GF-D8 (cell line): ENCODE measurements at places on chromosomes 2 and 18.

- no peak for DNase-seq
Measured at GRCh38 chr2:134244086-134244485, 9.8 kb upstream of the MGAT5 start.

- no peak for DNase-seq
Measured at GRCh38 chr2:196274387-196274809, 103.0 kb upstream of the STK17B start.

DNA sequence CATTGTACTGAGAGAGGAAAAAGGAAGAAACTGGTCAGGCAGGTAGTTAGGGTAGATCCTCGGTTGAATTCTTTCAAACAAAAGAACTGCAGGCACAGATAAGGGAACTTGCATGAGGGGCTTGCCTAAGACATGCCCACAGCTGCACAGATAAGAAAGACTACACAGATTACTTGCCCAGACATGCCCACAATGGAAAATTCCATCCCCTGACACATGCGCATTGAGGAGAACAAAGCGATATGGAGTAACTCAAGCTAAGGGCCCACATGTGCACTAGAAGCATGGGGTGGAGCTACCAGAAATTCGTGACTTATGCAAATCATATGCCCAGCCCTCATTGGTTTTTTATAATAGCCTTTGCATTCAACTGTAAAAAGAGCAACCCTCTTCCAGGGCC is 181.3 kb upstream of the ZNF521 start:
- DNase-seq, result no peak

GRCh38 chr2:42053791-42054701 is 6.2 kb downstream of the PKDCC start:
- no peak for DNase-seq

DNA sequence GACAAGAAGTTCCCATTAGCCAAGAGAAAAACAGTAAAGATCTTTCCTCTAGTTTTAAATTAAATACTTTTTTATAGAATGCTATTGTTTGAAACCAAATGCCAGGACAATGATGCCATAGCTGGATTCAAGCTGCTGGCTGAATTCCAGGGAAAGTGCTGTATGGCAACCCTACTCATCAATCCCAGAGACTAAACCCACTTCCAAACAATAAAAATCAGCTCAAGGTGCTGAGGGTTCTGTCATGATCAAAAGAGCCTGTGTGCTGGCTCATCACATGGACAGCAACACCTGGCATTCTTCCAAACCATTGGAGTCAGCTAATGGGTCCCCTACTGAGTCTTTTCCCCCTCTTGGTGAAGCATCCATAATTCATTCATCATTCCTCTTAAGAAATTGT is 53.7 kb upstream of the PARD3B start:
- no peak for DNase-seq

GRCh38 chr2:239149501-239149900 is 251.3 kb downstream of the HDAC4 start:
- DNase-seq, result no peak

GRCh38 chr2:115234737-115235136 is 792.3 kb downstream of the DPP10 start:
- DNase-seq, result no peak

GRCh38 chr18:27632706-27633105 is 447.6 kb upstream of the CHST9 start:
- DNase-seq, result no peak

- no peak for DNase-seq
Measured at GRCh38 chr2:120896901-120897300, 161.2 kb downstream of the GLI2 start.

DNA sequence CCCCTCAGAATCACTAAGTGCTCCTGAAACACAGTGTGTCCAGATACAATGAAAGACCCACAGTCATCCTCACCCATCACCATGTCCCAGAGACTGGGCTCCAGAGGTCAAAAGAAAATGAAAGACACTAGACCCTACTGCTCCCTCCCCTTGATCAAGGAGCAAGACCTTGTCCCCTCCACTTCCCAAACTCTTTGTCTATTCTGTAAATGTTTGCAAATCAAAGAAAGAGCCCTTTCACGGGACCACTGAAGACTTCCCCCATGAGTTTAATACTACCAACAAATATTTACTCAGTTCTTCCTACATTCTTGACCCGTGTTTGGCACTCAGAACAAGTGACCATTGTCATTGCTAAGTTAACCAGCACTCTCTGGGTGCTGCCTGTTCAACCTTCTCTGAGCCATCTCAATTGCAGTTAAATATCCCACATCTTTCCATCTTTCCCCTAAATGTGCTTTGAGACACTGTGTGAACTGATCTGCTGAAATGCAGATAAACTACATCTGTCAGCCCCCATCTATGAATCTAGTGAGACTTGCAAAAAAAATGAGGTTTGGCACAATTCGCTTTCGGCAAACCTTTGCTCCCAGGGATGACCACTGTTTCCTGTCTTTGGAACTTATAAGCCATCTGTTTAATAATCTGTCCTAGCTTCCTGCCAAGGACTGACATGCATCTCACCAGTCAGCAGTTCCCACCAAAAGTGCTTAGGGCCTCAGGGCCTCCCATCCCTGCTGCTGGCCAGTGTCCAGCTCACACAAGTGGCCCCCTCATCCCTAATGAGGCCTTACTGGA is 170.3 kb downstream of the GFPT1 start:
- no peak for DNase-seq

DNA sequence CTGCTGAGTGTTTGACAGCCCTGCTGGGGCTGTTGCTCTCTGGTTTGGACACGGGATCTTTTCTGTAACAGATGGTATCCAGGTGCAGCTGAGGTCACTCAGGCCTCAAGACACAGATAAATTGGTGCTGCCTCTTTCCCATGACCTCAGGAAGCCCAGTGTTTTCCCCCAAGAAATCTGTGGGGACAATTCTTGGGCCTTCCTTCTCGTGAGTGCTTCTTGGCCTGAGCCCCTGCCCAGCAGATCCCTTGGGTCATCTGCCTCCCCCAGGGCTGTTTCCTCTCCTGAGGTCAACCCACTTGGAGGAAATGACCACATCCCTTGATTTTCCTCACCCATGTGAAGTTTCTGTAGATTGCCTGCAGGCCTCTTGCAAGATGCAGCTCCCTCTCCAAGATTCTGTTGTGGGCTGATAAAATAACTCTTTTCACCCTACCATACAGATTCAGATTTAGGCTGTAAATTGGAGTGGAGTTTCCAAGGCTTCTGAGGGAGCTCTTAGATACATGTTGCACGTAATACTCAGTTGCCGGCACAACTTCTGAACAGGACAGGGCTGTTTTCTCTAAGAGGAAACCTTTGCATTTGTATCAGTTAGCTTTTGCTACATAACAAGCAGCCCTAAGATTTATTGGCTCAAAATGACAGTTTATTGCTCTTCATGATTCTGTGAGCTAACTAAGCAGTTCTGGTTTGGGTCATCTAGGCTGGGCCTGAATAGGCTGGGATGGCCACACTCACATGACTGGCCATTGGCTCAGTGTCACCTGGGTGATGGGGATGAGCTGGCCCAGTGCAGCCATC is 13.1 kb downstream of the ZAP70 start:
- peak; percentile 16 for DNase-seq

DNA sequence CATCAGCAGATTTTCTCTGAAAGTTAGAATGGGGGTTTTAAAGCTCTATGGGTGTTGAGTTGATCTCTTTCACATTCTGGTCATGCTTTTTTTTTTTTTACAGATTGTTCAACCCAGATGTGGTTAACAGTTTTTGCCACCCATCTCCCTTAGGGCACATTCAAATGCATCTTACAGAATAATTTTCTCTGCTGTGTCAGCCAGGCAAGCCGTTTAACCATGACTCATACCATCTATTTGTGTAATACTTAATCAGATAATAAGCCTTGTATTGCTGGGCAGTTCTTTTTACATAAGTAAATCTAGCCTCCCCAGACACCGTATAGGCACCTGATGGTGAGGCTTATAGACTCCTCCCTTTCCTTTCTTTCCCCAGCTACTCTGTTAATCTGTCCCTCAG is 62.0 kb downstream of the TGIF1 start:
- DNase-seq, result no peak

DNA sequence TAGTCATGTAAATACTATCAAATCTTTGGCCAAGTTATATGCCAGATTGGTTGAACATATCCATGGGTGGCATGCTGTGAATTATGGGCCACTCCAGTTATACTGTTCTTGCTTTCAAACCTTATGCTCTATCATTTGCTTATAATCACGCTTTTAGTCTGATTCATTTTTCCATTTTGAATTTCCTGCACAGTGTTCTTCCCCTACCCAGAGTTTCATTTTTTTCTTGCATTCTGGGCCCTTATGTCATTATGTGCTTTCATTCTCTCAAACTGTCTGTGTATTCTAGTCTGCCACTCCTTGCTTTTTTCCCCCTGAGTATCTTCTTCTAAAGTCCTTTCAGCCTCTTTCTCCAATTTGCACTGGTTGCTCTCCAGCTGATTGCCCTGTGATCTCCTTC is 364.1 kb downstream of the ARHGAP15 start:
- DNase-seq, result no peak

- DNase-seq, result no peak
Measured at GRCh38 chr2:127577973-127578372, 42.5 kb downstream of the MYO7B start.

- no peak for DNase-seq
Measured at GRCh38 chr2:105432044-105432399, 33.2 kb upstream of the FHL2 start.

DNA sequence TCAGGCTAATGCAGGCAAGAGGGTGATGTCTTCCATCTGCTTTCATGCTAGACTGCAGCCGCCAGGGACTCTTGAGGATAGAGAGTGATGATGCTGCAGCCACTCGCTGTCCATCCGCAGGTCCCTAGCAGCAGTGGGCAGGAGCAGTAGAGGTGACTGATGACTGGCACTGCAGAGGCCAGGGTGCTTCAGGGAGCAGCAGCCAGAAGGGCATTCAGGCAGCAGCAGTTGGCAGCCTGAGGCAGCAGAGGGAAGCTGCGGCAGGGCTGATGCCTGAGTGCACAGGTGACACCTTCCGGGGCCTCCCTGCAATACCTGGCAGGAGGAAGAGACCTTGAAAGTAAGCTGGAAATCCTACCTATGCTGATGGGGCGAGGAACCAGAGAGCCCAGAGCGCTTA is 214.2 kb downstream of the ICOS start:
- no peak for DNase-seq

GRCh38 chr2:237326266-237327171 is 87.4 kb downstream of the COL6A3 start:
- no peak for DNase-seq

DNA sequence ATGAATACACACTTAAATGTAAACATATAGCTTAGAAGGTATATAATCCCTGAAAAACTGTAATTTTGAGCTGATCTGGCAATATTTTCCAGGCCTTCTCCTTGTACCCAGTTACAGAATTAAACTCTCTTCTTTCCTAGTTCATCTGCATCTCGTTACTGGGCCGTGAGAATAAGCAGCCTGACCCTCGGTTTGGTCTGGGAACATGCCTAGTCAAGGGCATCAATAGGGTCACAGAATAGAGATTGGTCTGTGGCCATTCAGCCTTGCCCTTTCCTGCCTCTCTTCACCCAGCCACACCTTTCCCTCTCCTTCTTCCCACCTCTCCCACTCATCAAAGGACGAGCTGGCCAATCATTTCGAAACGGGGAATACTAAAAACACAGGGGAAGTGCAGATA is 27.3 kb downstream of the SULT1C2 start:
- no peak for DNase-seq

DNA sequence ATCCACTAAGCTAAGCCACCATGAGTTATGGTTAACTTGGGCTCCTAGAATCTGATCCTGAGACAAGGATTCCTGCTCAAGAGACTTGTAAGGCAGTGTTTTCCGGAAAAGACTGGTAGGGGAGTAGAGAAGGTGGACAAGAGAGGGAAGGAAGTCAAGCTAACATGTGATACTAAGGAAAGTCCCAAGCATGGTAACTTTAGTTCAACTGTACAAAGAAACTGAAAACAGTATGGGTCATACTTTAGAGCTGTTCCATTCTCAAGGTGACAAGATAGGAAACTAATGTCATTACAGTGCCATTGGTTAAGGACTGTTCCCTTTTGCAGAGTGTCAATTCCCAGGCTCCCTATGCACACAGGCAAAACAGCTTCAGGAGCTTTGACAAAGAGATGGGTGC is 5.8 kb downstream of the MYO5B start:
- DNase-seq, result no peak

- DNase-seq, result no peak
Measured at GRCh38 chr2:159549234-159549633, 67.1 kb downstream of the BAZ2B start.

GRCh38 chr2:39697454-39697853 is 31.7 kb downstream of the TMEM178A start:
- DNase-seq, result no peak

DNA sequence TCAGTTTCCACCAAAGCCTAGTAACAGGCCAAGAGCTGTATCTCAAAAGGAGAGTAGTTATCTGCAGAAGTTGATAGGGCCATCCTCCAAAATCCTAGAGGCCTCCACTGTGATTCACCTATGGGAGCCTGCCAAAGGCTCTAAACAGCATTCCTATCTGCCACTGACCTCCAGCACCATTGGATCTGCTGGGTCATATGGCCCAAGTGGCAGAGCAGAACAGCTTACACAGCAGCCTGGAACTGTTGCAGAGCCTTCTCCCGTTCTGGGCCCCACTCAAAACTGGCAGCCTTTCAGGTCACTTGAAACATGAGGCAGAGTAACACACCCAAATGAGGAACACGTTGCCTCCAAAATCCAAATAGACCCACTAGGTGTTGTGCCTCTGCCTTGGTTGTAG is 345.2 kb upstream of the RND3 start:
- no peak for DNase-seq

DNA sequence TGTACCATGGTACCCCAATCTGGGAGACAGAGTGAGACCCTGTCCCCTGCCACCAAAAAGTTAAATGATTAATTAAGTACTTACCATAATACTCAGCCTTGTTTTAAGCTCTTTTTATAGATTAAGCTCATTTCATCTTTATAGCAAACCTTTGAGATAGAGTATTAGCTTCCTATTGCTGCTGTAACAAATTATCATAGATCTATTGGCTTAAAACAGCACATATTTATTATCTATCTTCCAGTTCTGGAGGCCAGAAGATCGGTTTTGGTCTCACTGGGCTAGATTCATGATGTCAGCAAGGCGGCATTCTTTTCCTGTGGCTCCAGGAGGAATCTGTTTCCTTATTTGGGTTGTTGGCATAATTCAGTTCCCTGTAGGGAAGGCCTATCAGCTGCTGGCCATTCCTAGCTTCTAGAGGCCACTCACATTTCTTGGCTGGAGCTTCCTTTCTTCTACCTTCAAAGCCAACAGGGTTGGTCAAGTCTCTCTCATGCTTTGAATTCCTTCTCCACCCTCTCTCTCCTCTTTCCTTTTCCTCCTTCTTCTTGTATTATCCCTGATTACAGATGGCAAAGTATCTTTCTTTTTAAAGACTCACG is 13.7 kb upstream of the GREB1 start:
- no peak for DNase-seq

GRCh38 chr2:192887337-192887736 is 692.6 kb upstream of the TMEFF2 start:
- no peak for DNase-seq

- no peak for DNase-seq
Measured at GRCh38 chr2:64244037-64244416, 99.8 kb upstream of the PELI1 start.

GRCh38 chr2:11746376-11746806 is at the start of gene LPIN1:
TSS of gene LPIN1 (plus strand) at chr2:11746632. CDS start at chr2:11765542, 18,910 bp downstream.
- peak; percentile 50 for DNase-seq
